ENCODE measurements at places on chromosomes 4 and X.

DNA sequence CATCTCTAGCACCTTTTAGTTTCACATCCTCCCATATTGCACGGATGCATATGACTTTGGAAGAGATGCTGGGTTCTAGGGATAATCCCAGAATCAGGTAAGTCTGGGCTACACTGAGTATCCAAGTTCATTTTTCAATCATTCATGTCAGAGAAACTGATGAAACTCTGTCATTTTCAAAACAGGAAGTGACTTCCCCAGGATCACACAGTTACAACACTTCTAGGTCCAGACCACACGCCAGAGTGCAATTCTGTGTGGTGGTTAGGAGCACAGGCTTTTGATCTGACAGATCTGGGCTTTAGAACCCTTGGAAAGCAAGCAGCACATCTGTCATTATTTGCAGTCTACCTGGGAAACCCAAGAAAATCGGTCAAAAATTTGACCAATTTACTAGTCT lies 52.1 kb upstream of the CDKN2AIP start:
- DNase-seq, result no peak

DNA sequence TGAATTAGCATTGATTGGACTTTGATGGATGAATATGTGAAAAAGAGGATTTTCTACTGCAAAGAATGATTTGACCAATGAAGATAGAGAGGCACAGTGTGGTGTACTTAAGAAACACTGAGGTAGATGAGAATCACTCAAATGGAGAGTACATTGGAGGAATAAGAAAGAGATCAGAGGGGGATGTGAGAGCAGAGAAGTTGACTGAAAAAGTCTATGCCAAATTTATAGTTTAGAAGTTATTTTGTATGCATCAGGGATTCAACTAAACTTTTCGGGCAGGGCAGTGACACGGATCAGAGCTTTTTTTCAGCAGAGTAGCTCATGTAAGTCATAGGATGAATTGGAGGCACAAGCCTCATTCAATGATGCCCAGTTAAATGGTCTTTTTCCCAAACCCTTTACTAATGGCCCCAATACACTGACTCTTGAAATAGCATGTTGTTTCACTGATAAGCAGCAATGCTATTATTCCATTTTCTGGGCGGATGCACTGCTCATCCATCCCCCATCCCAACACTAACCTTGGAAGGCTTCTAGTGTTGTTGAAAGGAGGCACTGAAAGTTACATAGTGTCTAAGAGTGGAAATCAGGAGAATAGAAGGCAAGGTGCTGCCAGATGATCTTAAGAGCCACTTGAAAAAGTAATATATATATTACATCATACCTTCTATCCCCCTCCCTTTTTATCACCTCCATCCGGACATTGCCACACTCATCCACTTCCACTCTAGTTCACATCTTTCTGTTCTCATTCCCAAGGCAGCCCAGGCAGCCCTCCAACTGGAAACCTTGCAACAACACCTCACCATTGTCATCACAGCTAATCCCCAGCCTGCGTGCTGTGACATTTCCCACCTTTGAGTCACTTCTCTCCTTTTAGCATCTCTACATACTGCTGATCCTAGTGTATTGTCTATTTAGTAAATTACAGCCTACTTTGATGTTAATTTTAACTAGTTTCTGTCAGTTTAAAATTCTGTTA lies 46.1 kb downstream of the ARHGAP24 start:
- peak; percentile 77 for DNase-seq

DNA sequence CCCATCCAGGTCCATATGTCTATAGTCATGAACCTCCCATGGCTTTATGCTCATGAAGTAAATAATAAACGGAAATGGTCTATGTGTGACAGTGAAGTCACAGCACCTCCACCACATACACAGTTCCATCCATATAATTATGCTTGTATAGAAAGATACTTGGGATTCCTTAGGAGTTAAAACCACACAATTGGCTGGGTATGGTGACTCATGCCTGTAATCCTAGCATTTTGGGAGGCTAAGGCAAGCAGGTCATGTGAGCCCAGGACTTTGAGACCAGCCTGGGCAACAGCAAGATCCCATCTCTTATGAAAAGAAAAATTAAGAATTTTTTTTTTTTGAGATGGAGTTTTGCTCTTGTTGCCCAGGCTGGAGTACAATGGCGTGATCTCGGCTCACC lies 55.6 kb upstream of the RBM47 start:
- DNase-seq, result no peak

DNA sequence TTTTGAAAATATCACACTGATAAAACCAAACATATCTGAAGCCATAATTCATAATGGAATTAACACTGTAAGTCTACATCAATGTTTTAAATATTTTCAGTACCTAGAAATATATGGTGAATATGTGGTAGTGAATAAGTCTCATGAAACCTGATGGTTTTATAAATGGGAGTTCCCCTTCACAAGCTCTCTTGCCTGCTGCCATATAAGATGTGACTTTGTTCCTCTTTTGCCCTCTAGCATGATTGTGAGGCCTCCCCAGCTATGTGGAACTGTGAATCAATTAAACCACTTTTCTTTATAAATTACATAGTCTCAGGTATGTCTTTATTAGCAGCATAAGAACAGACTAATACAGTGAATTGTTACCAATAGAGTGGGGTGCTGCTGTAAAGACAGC lies 536.8 kb upstream of the GALNT7 start:
- DNase-seq, result no peak

DNA sequence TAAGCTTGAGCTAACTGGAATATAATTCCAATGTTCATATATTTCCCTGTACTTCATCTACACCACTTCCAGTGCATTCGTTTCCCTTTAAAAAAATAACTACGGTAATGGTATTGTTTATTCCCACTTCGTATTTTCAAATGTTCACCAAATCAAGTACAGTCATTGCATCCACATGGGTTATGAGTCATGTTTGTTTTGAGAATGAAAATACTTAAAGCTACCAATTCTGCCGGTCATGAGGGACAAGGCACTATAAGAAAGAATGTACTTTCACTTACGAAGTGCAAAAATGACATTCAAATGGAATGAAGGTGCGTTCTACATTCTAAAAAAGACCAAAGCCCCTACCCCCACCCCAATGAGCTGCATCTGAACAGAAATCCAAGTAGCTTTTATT lies 174.4 kb upstream of the FGF13 start:
- no peak for DNase-seq

- no peak for DNase-seq
These were observed 36.8 kb upstream of the CASK start for GRCh38 chrX:41960142-41960541.

GRCh38 chrX:53128097-53128749 lies 34.3 kb downstream of the KANTR start:
- no peak for DNase-seq

GRCh38 chr4:8156617-8157016 lies 2.0 kb downstream of the ABLIM2 start:
- DNase-seq, result peak; percentile 44

Measured in left ventricle myocardium superior (tissue), 1 donor.